Thoracic aorta (tissue), 2 donors: ENCODE measurements at places on chromosomes 1 and 21.

DNA sequence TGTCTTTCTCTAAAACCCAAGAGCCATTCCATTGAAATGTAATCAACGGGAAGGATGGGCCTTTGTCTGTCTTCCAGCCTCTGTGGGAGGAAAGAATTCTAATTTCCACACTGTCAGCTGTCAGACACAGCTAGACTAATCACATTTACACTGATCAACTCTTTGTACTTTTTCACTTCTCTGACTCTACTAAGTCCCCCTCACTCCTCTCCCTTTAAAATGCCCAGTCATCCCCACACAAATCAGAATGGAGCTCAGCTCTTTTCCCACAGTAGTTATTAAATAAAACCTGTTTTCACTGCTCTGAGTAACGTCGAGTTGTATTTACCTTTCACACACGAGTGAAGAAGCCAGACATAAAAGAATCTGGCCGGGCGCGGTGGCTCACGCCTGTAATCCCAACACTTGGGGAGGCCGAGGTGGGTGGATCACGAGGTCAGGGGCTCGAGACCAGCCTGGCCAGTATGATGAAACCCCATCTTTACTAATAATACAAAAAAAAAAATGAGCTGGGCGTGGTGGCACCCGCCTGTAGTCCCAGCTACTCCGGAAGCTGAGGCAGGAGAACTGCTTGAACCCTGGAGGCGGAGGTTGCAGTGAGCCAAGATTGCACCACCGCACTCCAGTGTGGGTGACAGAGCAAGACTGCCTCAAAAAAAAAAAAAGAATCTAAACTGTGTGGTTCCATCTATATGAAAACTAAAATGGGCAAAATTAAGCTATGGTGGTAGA is 13.3 kb downstream of the ZBTB8OS start:
- DNase-seq: no peak

- DNase-seq: no peak
Observed at GRCh38 chr1:215863796-215864195, 296.7 kb downstream of the KCTD3 start.

GRCh38 chr1:41192456-41193178 is 49.5 kb downstream of the SCMH1 start:
- DNase-seq: no peak

- DNase-seq: no peak
Observed at GRCh38 chr1:201504179-201504631, 2.7 kb downstream of the CSRP1 start.

DNA sequence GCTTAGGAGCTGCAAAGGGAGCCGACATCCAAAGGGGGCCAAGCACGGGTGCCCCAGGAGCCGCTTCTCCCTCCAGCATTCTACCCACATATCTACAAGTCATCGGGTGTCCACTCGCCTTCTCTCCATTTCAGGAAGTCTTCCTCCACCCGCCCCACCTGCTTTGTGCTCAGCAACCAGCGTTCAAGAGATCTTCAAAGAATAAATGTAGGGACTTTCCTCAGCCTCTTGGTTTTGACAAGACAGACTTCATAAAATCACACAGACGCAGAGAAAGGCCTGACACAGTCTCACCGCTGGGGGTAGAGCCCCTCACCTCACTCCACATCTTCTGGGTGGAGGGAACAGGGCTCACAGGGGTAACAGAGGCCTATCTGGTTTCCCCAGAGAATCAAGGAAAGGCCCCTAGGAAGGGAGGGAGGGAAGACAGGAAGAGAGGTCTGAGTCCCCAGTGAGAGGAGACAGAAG is 49.5 kb downstream of the SSBP3 start:
- no peak for DNase-seq

DNA sequence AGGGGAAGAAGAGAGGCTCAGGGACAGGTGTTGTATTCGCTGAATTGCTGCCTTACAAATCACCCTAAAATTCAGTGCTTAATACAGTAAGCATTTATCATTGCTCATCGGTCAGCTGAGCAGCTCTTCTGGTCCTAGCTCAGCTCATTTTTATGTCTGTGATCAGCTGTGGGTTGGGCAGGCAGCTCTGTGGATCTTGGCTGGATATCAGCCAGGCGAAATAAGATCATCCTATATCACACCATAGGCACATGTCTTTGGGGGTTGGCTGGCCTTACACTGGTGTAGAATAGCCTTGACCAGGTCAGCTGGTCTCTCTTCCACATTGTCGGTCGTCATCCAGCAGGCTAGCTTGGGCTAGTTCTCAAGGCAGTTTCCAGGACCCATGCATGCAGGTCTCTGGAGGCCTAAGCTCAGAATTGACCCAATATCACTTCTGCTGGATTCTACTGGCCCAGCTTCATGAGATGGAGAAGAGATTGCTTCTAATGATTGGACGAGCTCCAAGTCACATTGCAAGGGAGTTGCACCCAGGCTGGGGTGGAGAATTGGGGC is 448.6 kb downstream of the KIF26B start:
- DNase-seq: no peak

DNA sequence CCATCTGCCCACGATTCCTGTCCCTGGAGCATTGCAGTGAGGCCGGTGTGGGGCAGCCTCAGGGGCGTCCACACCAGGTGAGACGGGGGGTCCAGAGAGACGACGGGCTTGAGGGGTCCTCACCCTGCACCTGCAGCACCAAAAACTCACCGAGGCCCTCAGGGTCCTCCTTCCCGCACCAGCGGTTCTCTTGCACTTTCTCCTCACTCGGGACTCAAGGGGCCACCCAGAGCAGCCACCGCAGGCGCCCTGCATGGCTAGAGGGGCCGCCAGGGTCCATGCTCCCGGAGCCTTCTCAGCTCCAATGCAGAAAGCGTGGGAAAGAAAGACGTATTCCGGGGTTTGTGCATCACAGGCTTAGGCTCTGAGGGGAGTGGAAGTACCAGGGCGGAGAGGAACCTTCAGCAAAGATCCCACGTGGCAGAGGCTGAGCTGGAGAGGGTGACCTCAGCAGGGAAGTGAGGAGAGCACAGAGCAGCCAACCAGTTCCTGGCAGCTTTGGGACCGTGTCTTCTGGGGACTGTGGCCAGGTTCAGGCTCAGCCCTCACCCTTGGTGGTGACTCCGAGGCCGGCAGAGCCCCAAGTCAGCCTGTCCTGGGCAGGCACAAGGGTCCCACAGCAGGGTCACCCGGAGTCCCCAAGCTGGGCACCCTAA is 19.5 kb upstream of the COL6A2 start:
- no peak for DNase-seq

- DNase-seq: no peak
Observed at GRCh38 chr21:30839304-30839703, 9.7 kb upstream of the KRTAP7-1 start.

DNA sequence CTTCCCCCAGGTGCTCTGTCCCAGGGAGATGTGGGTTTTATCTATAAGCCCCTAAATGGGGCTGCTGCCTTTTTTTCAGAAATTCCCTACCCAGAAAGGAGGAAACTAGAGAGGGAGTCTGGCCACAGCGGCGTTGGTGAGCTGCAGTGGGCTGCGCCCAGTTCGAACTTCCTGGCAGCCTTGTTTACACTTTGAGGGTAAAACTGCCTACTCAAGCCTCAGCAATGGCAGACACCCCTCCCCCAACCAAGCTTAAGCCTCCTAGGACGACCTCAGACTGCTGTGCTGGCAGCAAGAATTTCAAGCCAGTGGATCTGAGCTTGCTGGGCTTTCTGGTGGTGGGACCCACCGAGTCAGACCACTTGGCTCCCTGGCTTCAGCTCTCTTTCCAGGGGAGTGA is 46.2 kb upstream of the PAPPA2 start:
- no peak for DNase-seq

GRCh38 chr1:214861615-214862014 is 220.9 kb upstream of the KCNK2 start:
- DNase-seq: no peak

- DNase-seq: no peak
Observed at GRCh38 chr1:31687601-31688000, 16.2 kb downstream of the COL16A1 start.

- DNase-seq: no peak
Observed at GRCh38 chr1:216500273-216500967, 77.2 kb upstream of the USH2A start.

GRCh38 chr1:15584489-15585363 is at the start of gene AGMAT:
Gene AGMAT, minus strand, starts transcription at chr1:15585051. Its CDS starts 84 bp downstream, at chr1:15584967.
- DNase-seq: no peak

DNA sequence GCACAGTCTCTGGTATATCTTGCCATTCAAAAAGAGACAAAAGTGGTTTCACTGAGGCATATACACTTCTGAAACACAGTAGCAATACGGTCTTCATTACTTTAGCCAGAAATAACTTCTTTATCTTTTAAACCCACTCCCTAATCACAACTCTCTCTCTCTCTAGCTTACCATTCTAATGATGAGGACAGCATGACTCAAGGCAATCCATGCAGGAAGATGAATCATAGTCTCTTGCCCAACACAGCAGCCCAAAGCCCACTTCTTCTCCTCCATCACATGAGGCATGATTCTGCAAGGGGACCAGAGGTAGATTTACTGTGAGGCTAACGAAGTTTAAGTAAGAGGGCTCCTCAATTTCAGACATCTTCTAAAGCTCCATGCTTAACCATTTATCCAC is 285.0 kb upstream of the NR5A2 start:
- DNase-seq: no peak

GRCh38 chr1:181660621-181661020 is 177.3 kb downstream of the CACNA1E start:
- no peak for DNase-seq

DNA sequence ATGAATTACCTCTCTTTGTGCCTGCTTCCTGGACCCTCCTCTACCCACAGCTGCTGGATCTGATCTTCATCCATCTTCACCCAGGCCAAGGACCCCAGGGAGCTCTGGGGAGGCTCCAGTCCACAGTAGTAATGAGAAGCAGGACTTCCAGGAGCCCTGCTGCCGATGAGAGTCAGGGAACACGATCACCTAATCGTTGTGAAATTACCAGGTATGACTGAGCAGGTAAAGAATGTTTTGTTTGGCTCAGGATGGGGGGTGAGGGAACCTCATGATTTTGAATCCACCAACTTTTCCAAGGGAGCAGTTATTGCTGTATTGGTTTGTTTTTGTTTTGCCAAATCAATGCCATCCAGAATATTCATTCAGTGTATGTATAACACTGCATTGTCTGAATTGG is 454.0 kb downstream of the PLPP3 start:
- no peak for DNase-seq

DNA sequence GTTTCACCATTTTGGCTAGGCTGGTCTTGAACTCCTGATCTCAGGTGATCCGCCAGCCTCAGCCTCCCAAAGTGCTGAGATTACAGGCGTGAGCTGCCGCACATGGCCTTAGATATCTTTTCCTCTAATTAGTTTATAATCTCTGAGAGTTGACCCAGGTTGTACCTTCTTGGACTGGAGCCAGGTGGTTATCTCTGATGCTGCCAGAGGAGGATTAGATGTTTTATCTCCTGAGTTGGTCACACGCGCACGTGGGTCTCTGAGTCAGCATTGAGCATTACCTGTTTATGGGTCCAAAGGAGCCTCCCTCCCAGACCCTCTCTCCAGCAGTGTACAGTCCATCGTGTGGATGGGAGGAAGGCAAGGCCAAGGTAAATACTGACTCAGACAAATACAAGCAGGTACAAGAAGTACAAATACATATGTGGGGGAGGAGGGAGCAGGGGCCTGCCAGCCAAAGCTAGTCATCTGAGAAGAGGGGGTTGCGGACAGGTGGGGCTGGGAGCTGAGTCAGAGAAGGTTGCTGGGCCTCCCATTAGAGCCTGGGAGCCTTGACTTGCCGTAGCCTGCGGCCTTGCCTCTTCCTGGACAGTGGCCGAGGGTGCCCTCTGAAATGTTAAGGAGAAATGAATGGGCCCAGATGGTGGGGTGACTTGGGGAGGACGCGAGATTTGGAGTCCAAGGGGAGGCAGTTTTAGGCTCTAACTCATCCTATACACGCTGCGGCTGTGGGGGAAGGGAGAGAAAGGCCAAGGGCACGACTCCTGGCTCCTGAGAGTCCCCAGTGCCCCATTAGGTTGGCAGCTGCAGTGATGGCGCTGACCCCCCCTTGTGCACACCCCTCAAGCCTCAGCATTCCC is 13.1 kb downstream of the IL6R start:
- no peak for DNase-seq

DNA sequence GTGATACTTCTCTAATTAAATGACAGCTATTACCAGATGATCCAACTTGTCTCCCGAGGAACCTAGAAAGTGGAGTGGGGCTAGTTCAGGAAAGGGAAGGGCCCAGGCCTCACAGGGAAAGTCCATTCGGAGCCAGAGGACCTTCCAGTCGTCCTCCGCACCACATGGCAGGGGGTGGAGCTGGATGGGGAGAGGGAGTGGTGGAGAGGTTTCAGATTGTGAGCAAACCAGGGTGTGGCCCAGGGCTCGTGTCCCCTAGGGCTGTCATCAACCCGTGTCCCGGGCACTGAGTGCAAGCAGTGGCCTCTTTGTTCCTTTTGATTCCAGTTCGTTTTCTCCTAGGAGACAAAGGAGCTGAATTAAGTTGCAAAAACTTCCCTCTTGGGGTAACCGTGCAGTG is 114.9 kb downstream of the HUNK start:
- DNase-seq: no peak

DNA sequence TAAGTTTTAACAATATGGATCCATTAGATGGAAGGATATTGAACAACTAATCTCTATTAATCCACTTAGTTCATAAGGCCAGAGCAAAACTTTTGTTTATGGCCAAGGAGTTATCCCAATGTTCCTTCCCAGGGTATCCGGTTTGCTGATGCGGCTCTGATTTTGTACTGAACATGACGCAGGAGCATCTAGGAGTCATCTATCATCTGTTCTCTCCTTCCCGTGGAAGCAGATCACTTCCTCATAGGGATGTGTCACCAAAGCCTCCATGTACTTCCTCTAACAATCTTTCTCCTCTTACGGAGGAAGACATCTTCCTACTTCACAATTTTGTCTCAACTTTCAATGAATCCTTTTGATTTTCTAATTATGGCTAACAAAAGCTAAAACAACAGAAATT is 206.6 kb downstream of the APP start:
- no peak for DNase-seq

DNA sequence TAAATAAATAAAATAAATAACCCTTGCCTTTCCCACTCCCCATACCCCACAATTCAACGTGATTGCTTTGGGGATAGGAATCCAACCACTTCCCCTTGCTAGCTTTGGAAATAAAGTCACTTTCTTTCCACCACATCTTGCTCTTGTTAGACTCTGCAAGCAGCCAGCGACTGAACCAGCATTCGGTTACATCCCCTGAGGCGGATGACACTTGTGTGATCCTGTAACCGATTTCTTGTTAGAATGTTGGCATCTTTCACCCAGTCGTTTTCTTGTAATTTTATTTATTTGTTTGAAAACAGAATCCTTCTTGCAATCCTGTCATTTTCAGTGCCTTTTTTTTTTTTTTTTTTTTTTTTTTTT is 1.6 kb upstream of the IFNGR2 start:
- no peak for DNase-seq

- DNase-seq: no peak
Observed at GRCh38 chr1:214717351-214717750, 114.4 kb downstream of the CENPF start.

DNA sequence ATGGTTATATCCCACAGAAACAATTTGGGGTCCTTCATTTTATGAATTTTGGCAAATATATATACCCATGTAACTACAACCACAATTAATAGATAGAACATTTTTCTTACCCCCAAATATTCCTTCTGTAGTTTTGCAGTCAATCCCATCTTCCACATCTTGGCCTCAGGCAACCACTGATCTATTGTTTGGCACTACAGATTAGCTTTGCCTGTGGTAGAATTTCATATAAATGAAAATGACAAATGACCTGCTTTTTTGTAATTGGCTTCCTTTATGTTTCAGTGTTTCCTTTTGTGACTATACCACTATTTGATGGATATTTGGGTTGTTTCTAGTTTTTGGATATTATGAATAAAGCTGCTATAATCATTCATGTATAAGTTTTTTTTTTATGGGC is 91.5 kb downstream of the MAST2 start:
- no peak for DNase-seq

- DNase-seq: no peak
Observed at GRCh38 chr1:109275706-109276345, 7.1 kb downstream of the PSRC1 start.

- no peak for DNase-seq
Observed at GRCh38 chr1:30537279-30537678, 186.1 kb downstream of the MATN1 start.
